Hindlimb muscle (tissue), 1 donor: ENCODE measurements at places on chromosomes 12 and 14. TPM values are rescaled to one million over a fixed set of nuclear protein-coding genes. Genes with fewer than 3 reads are reported as not detected.

The DCP1B gene
- polyA plus RNA-seq: 11.6 TPM

The CLEC1B gene
- not detected for polyA plus RNA-seq

DNA sequence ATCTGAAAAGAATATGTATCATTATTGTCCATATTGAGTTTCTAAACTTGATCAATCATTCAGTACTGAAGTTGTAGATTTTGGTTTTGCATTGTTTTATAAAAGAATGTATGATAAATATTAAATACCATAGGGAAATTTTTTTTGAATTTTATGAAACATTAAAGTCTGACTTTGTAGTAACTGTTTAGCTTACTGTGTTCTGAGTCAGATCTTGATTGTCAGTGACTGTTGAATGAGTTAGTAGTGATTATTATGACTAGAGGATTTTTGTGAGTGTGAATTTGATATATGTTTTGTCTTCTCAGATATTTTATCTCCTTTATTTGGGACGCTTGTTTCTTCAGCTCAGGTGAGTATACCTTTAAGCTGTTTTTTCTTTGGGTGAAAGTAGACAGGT lies 10.1 kb downstream of the TDP1 start:
- DNase-seq: no peak

- peak; percentile 61 for DNase-seq
Measured at GRCh38 chr12:39176356-39176755, 266.6 kb downstream of the KIF21A start.

- DNase-seq: no peak
Measured at GRCh38 chr14:81589381-81590065, 55.9 kb upstream of the SEL1L start.

GRCh38 chr14:91395466-91395865 lies 22.2 kb downstream of the CCDC88C start:
- no peak for DNase-seq

DNA sequence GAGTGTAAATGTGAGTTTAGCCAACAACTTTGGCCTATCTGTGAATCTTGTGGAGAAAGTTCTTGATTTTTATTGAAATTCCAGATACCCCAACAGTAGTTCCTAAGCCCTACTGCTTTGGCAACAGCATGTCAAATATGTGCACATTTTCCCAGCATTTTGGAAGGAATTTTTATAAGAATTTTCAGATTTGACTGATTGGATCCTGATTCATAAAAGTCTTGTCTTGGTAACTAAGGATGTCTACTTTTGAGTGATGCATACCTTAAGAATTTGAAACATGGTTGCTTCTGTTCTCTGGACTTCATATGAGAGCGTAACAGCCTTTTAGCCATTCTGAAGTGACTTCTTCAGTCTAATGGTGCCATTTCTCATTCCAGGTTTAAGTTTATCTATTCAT lies 106.7 kb downstream of the ANO4 start:
- no peak for DNase-seq

DNA sequence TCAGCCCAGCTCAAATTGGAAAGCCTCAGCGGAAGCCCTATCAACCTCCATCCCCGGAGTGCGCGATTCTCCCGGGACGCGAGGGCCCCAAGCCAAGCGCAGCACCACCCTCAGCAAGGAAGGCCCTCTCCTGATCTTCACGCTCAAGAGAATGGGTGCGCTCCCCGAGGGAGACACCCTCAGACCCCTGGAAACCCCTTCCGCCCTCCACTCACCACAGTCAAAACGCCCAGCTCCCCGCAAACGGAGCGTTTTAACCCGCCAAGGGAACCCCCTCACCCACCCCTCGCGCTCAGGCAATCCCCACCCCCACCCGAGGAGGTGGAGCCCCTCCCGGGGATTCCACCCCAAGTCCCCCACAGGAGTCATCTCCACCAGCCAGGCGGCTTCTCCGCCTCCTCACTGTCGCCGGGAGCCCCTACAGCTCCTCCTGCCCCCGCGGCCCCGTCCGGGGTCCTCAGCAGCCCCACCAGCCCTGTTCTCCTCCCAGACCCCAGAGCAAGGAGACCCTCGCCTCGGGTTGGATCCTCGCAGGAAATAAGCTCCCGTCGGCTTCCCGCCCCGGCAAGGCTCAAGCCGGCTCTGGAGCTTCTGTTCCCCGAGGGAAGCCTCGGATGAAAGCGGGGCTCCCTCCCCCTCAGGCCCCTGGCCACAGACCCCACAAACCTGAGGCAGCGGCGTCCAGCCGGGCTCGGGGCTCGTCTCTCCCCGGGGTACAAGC lies 507 bp downstream of the BAZ2A start:
- DNase-seq: no peak

GRCh38 chr12:40727774-40728483 lies 35.7 kb downstream of the CNTN1 start:
- no peak for DNase-seq
